ENCODE measurements at places on chromosomes 4 and X.

DNA sequence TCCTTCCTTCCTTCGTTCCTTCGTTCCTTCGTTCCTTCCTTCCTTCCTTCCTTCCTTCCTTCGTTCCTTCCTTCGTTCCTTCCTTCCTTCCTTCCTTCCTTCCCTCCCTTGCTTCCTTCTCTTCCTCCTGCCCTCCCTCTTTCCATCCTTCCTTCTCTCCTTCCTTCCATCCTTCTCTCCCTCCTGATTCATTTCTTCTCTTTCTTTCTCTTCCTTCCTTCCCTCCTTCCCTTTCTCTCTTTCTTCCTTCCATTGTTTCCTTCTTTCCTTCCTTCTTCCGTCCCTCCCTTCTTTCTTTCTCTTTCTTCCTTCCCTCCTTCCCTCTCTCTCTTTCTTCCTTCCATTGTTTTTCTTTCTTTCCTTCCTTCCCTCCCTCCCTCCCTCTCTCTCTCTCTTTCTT, 14.5 kb downstream of the CSF2RA start:
- no peak for DNase-seq

DNA sequence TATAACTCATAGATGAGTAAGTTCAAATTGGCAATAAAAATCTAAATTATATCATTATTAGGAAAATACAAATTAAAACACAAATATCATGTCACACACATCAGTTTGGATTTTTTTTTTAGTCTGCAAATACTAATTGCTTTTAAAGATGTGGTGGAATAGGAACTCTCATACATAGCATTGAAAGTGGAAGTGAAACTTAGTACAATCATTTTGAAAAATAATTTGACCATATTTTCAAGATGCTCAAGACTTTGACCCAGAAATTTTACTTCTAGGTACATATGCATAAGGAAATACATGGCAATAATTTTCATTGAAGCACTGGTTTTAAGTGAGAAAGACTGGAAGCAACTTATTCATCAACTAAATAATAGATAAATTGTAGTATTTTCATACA, 147.5 kb upstream of the SMIM31 start:
- DNase-seq: no peak

GRCh38 chr4:99856166-99856565, 38.1 kb downstream of the LAMTOR3 start:
- DNase-seq: no peak

DNA sequence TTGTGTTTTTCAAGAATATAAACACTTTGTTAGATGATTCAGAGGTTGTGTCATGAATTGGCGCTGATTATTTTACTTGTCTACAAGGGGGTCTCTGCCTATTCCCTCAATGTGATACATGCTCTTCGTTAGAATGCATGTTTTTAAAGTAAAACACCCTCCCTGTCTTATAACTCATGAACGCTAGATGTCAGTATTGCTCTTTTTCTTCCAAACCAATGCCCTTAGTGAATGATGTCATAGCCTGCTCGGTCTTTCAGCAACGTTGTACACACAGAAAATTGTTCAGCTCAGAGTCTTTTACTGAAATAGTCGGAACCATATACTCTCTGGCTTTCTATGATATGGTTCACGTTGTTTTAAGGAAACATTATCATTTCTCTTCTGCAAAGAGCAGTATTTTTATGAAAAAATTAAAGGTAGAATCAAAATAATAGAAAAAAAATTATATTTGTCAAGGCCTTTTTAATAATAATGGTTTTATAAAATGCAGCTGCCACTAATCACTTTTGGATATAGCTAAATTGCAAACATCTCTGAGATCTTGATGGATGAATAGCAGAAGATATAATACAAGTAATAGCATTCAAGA, 292.9 kb downstream of the TLL1 start:
- DNase-seq: peak; percentile 37

- peak; percentile 2 for DNase-seq
These were observed 5.1 kb downstream of the IL3RA start for GRCh38 chrX:1341545-1342184.

DNA sequence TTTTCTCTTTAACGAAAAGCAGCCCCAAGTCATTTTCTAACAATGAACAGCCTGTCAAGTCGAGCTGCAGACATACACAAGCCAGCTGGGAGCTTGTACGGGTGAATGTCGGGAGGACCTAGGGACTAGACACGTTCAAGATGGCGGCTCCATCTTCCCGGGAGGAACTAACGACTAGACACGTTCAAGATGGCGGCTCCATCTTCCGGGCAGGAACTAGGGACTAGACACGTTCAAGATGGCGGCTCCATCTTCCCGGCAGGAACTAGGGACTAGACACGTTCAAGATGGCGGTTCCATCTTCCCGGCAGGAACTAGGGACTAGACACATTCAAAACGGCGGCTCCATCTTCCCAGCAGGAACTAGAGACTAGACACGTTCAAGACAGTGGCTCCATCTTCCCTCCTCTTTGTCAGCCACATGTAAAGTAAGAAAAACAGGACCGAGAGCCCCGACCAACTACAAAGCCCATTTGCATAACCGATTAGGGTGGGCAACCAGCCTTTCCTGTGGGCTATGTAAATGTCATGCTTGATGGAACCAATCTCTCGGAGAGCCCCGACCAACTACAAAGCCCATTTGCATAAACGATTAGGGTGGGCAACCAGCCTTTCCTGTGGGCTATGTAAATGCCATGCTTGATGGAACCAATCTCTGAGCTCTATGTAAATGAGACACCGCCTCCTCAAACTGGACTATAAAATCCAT, 175.5 kb downstream of the DHRSX start:
- no peak for DNase-seq

- no peak for DNase-seq
These were observed 54.2 kb downstream of the SPATA18 start for GRCh38 chr4:52105276-52105675.

DNA sequence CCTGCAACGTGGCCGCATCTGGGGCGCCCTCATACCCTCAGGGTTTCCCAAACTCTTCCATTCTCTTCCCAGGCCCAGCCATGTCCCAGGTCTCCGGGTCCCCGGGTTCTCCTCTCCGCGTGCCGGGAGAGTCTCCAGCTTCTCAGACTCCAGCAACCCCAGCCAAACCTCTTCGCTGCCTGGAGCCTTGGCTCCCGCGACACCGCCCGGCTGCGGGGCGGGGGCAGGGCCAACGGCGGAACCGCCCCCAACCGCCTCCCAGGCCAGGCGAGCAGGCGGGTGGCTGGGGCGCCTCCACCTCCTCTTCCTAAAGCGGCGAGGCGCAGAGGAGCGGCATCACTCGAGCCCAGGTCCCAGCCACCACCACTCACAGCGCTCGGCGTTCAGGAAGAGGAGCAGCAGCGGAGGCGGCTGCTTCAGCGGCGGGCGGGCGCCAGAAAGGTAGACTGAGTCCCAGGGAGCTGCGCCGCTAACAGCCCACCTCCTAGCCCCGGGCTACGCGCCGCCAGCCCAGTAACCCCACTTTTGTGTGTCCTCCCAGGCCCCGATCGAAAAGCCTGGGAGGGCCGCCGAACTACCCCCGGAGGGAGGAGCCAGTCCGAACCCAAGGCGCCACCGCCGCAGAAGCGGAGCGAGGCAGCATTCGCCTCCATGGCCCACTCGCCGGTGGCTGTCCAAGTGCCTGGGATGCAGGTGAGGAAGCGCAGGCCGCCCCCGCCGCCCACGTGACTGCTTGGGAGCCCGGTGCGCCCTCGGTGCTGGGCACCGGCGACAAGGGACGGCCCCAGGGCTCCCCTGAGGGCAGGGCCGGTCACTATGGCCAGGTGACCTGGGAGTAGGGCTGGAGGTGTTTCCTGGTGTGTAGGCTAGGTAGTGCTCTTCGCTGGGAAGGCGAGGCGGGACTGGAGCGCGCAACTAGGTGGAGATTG, at the start of gene STK26:
STK26 (plus strand) TSS at position 336 of the 929 bp plus-strand sequence; CDS start at position 652, 316 bp downstream.
- peak; percentile 80 for DNase-seq

GRCh38 chr4:137238456-137239162, 293.7 kb downstream of the PCDH18 start:
- no peak for DNase-seq

DNA sequence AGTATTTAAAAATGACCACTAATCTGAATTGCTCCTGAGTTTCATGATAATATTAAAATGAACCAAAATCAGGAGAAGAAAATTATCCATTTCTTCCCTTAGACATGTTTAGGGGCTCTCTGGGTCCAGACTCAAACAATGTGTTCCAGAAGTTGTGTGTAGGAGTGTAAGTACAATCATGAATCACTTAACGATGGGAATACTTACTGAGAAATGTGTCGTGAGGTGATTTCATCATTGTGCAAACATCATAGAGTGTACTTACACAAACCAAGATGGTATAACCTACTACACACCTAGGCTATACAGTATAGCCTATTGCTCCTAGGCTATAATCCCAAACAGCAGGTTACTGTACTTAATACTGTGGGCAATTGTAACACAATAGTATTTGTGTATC, 74.8 kb downstream of the STPG2 start:
- no peak for DNase-seq

DNA sequence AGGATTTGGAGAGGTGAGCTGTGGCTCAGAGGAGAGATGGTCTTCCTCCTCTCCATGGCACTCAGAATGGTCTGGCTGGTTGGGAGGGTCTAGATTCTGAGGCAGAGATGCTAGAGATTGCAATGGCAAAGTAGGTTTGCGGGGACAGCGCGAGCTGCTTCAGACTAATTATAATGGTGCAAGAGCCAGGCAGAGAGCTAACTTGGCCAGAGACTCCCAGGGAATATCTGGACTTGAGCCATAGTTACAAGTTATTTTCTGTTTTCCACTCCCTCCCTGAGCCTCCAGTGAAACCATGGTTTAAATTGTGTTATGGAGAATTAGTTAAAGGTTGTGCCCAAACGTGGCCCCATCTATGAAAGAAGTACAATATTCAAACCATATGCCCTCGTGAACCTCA, 44.7 kb upstream of the ELF2 start:
- no peak for DNase-seq

GRCh38 chrX:21798677-21799219, 40.7 kb upstream of the MBTPS2 start:
- no peak for DNase-seq

DNA sequence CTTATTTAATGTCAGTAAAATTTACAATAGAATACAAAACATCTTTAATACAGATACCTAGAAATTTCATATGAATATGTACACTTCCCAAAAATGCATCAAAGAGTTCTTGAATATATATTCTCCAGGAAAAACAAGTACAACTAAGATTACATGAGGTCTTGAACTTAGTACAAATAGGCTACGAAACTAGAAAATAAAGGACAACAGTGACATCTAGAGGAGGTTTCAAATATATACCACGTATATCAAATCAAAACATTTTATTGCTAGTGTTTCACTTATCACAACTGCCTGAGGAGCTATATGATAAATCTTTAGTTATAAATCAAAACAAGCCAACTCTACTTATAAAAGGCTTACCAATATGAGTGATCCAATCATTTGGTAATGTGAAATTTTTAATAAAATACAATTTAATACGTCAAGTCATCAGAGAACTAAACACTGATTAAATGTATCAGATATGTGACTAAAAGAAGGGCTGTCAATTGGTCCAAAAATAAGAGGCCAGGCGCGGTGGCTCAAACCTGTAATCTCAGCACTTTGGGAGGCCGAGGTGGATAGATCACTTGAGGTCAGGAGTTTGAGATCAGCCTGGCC, 36.6 kb downstream of the ANAPC10 start:
- DNase-seq: peak; percentile 22

GRCh38 chrX:150692296-150692695, 900 bp upstream of the MTMR1 start:
- no peak for DNase-seq

DNA sequence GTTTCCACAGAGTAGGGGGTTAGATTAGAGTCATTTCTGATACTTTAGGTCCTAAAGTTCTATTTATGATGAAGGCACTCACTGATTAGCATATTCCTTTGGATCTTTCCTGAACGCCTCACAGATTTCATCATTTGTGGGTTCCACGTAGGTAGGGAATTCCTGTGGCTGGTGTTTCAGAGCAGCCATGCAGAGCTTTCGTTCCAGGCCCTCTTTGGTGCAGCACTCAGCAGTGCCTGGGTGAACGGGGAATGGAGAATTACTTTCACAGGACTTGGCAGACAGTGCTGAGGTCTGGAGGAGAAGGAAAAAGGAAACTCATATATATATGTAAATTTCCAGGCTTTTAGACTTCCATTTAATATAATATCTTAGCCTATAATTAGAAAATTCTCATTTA, 18.5 kb downstream of the GC start:
- DNase-seq: no peak

GRCh38 chr4:73137121-73137520, 67.6 kb upstream of the COX18 start:
- DNase-seq: no peak

DNA sequence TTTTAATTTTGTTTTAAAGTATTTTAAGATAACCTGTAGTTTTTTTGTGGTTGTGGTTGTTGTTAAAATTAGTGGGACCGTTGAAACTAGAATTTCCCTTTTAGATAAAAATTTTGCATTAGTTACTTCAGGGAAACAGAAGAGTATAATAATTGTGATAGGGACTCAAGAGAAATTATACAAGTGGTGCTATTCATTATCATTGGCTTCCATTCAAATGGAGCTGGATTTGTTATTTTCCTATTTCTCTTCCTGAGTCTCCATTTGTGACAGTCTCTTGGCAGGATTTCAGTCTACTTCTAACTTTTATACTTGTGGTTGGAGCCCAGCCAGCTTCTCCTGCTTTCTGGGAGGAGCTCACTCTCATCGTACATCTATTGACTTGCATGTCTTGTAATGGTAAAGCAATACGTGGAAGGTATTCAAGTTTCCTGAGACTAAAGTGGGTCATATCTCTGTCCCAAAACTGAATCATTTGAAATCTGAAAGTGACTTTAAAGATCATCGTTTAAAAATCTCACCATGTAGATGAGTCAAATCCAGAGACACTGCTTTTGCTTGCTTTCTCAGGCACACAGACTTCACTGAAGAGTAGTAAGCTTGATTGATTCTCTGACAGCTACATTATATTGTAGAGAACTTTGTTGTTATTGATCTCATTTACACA, 155.8 kb downstream of the RPA4 start:
- peak; percentile 7 for DNase-seq

GRCh38 chrX:68908071-68908470, 79.2 kb downstream of the EFNB1 start:
- no peak for DNase-seq

GRCh38 chr4:8596891-8597290, 4.3 kb downstream of the CPZ start:
- DNase-seq: no peak

DNA sequence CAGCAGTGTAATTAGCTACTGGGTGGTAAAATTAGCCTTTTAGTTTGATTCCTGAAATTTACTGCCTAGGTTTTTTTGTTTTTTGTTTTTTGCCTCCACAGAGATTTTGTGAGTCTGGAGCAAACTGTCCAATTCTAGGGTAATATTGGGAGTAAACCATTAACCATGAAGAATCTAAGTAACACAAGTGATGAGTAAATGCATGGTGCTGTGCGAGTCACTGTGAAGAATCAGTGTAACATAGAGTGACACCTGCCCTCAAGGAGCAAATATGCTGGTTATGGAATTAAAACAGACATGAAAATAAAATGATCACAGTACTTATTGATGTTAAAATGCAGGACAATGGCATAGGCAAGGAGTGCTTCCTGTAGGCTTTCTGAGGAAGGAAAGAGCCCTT, 60.1 kb downstream of the LRP2BP start:
- no peak for DNase-seq

DNA sequence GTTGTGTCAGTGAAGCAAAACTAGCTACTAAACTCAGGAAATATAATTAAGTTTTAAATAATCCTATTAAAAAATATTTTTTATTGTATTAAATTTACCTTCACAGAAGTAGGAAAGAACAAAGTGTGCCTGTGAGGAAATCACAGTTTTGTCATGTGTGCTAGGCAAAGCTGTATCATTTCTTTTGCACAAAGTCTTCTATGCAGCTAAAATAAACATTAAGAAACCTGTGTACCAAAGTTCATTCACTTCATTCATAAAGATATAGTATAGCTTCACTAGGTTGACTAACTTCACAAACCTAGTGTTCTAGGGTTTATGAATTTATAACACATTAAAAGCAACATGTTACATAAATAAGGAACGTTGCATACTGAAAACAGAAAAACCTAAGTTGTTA, 131.0 kb downstream of the PDS5A start:
- DNase-seq: no peak
